A549 treated with Mapracorat at 1 μM for 4 hours (cell line): ENCODE measurements at places on chromosomes 1 and 21. TPM values are rescaled to one million over a fixed set of nuclear protein-coding genes. Genes with fewer than 3 reads are reported as not detected.

Gene LRRC38
- total RNA-seq, result 0.06 TPM in 1 of 5 replicates, not detected in the others

Gene RIMKLA
- 0.39 to 1.3 TPM (median 1.1 TPM) in 5 replicates for total RNA-seq

Gene SIM2
- total RNA-seq, result 5.3 to 8.8 TPM (median 7.1 TPM) in 5 replicates

Gene NHLH2
- total RNA-seq, result not detected in 5 replicates

Gene MCL1
- total RNA-seq, result 220 to 303 TPM (median 284 TPM) in 5 replicates

Gene FAM167B
- total RNA-seq, result 0.40 to 0.70 TPM (median 0.58 TPM) in 5 replicates

Gene TRIM67
- total RNA-seq, result 0.12 to 0.19 TPM (median 0.14 TPM) in 5 replicates

Gene DENND2D
- 0.98 to 1.7 TPM (median 1.1 TPM) in 5 replicates for total RNA-seq

Gene GRIK1
- total RNA-seq, result not detected in 5 replicates

Gene OR2T35
- total RNA-seq, result not detected in 5 replicates

Gene ASTN1
- total RNA-seq, result not detected in 5 replicates

Gene ZNF281
- total RNA-seq, result 36.6 to 48.9 TPM (median 43.9 TPM) in 5 replicates

Gene CYP2J2
- total RNA-seq, result 0.07 to 0.11 TPM (median 0.08 TPM) in 3 of 5 replicates, not detected in the others
